Activated CD8-positive, alpha-beta memory T cell treated with anti-CD3 and anti-CD28 coated beads for 48 hours (primary cell): ENCODE measurements at places on chromosomes 2 and 18.

GRCh38 chr2:6887751-6888192 lies 10.2 kb downstream of the RSAD2 start:
- no peak for DNase-seq

- no peak for DNase-seq
Measured at GRCh38 chr2:50584185-50584584, 447.7 kb downstream of the NRXN1 start.

- DNase-seq, result no peak
Measured at GRCh38 chr2:188024811-188025210, 266.9 kb upstream of the GULP1 start.

DNA sequence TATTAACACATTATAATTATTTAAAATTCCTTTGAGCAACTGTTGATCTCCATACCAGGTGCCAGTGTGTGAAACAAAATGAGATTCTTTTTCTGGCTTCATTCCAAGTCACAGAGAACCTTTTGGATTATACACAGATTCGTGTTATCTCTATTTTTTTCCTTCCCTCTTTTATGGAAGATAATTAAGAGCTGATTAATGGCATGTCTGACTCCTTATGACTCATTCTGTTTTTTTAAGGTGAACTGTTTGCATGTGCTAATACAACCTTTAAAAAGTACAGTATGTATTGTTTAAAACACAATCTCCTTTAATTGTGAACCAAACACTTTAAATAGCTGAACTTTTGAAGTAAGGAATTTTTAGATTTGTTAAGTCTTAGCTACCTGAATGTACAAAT lies 39.3 kb downstream of the PELI1 start:
- no peak for DNase-seq
